Islet precursor cell (in vitro differentiated cells): ENCODE measurements at places on chromosomes 6 and 20.

GRCh38 chr20:4781211-4781610, 59.5 kb downstream of the PRND start:
- DNase-seq = peak; percentile 22

DNA sequence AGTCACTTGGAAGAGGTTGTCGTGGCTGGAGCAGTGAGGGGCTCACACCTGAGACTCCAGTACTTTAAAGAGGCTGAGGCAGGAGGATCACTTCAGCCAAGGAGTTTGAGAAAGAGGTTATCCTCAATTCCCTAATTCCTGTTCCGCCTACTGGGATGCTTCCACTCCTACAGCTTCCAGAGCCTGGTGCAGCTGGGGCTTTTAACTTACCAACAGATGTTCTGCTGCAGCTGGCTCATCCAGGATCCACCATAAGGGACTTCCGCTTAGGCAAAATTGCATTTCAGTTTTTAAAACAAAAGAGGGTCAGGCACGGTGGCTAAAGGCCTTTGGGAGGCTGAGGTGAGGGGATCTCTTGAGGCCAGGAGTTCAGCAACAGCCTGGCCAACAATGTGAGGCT, 59.1 kb upstream of the CDYL start:
- DNase-seq = no peak

DNA sequence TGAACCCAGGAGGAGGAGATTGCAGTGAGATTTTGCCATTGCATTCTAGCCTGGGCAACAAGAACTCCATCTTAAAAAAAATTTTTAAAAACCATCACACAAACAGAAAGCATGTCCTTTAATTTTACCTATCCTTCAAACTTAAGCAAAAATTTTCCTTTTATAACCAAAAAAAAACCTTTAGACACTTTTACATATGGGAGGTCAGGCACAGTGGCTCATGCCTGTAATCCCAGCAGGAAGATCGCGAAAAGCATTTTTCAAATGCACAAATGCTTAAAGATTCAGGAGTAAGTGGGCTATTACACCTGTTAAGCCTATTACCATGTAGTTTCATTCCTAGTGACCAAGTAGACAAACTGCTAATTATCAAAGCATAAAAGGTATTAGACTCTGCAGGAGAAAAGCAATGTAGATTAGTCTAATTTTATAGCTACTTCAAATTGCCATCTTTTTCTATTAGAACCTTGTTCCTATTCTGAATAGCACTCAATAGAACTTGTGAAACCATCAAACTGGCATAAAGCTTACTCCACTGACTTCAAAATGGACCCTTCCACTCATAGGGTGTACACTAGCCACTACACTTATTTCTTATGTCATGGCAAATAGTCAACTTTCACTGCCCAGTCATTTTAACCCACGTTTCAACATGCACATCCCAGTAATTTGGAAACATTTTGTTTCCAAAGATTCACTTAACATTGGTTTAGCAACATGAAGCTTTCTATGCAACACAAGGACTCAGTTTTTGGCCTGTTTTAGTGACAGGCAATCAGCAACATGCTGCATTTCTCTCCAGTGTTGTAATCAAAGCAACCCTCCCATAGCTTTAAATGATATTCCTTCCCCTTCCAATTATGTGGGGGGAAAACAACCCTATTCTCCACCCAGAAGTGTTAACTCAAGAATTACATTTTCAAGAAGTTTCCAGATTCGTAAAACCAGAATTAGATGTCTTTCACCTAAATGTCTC, 4.0 kb downstream of the EEF1A1 start:
- DNase-seq = no peak

DNA sequence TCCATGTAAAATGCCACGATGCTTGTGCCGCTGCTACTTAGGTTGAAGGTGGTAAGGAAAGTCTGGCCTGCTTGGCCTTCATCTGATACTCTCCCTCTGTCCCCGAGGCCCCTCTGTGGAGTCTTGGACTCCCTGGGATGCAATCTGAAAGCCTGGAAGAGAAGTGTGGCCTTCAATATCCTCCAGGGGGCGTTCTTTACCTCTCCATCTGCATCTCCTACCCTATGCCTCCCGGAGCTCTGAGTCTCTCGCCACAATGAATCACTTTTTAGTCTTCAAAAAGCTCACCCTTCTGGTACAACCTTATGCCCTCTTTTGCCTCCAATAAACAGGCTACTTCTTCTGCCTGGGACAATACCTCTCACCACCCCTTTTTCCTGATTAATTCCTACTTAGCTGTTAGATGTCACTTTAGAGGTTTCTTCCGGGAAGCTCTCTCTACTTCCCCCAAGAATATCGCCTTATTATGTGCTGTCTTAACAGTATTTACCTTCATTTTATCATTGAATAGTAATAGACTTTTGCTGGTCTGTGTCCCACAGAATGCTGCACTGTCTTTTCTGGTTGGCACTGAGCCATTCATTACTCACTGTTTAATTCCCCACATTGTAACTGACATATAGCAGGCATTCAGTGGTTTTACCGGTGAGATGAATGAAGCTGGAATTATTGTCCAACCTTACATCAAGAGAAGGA, 13.9 kb upstream of the ATG5 start:
- peak; percentile 87 for DNase-seq

GRCh38 chr20:62770916-62771315, 25.4 kb upstream of the MRGBP start:
- DNase-seq = no peak

GRCh38 chr20:59082981-59083380, 40.4 kb upstream of the PRELID3B start:
- DNase-seq = peak; percentile 87

- no peak for DNase-seq
Measured at GRCh38 chr6:137013031-137013430, 31.7 kb downstream of the IL20RA start.

DNA sequence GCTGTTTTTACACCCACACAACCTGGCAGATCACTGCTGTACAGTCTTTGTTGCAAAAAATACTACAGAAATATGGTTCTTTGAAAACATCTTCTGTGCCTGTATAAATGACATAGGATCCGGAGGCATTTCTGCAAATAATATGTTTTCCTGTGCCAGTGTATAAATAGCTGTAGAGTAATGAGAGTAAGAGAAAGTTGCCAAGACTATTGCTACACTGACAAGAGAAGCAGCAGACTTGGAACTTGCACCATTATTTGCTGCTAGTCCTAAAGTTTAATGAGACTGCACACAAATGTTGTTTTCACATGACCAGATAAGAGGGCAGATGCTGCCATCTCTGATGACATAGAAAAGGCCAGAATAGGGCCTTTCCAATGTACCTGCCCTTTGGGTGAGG, 50.0 kb upstream of the DTNBP1 start:
- no peak for DNase-seq

- DNase-seq = no peak
Measured at GRCh38 chr6:156464100-156464878, 312.9 kb upstream of the ARID1B start.
